ENCODE measurements at places on chromosomes 2 and 18.

DNA sequence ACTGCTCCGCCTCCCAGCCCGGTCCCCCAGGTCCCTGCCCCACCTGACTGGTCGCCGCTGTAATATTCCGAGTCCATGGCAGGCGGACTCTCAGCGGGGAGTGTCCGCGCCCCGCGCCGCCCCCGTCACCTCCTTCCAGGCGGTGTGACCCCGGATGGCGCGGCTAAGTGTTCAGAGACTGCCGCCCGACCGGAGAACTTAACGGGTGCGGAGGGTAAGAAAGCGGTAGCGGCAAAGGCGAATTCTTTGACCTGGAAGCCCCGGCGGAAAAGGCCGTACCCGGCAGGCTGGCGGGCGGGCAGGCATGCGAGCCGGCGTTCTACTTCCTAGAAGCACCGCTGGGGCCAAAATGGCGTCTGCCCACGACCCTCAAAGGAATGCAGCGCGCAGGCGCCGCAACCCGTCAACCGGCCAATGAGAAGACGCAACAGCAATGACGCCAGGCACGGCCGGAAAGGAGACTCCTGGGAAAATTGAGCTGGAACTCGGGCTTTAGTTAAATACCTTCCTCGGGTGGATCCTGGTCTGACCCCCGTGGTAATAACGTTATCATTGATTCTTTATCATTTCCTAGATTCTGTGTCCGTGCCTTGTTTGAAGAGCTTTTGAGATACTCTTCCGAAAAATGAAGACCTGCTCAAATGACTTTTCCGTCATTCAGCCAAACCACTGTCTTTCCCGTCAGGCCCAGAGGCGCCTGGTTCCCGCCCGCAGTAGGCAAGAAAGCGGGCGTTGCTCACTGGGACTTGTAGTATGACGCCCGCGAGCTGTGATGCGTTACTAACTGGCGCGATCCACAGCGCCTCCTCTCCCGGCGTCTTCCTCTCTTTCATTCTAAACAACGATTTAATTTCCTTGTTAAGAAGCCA, at the start of gene IWS1:
Gene IWS1 (minus strand): TSS at position 358 of the 869 bp plus-strand sequence. CDS start 281 bp downstream, at position 77.
- H3K4me1 ChIP-seq = peaks cover 13% of the 10 kb centered on the region
- H3K27me3 ChIP-seq = no peaks in the 10 kb centered on the region
- peak within 1 kb of the TSS; percentile 69 for H3K4me3 ChIP-seq
- H3K36me3 ChIP-seq = peaks cover 3% of the 10 kb centered on the region
- peak; percentile 96 for DNase-seq

DNA sequence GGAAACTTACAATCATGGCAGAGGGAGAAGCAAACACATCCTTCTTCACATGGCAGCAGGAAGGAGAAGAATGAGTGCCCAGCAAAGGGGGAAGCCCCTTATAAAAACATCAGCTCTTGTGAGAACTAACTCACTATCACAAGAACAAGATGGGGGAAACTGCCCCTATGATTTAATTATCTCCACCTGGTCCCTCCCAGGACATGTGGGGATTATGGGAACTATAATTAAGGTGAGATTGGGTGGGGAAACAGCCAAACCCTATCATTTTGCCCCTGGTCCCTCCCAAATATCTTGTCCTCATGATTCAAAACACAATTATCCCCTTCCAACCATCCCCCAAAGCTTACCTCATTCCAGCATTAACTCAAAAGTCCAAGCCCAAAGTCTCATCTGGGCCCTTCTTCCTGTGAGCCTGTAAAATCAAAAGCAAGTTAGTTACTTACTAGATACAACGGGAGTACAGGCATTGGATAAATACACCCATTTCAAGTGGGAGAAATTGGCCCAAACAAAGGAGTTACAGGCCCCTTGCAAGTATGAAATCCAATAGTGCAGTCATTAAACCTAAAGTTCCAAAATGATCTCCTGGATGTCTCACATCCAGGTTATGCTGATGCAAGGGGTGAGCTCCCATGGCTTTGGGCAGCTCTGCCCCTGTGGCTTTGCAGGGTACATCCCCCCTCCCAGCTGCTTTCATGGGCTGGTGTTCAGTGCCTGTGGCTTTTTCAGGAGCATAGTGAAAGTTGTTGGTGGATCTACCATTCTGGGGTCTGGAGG, 122.3 kb downstream of the MYCN start:
- no peak for DNase-seq
- no peaks in the 10 kb centered on the region for H3K36me3 ChIP-seq
- H3K27me3 ChIP-seq = no peaks in the 10 kb centered on the region
- peaks cover 6% of the 10 kb centered on the region for H3K4me1 ChIP-seq
- no peak overlapping the region for H3K4me3 ChIP-seq
- H3K27ac ChIP-seq = no peak overlapping the region

DNA sequence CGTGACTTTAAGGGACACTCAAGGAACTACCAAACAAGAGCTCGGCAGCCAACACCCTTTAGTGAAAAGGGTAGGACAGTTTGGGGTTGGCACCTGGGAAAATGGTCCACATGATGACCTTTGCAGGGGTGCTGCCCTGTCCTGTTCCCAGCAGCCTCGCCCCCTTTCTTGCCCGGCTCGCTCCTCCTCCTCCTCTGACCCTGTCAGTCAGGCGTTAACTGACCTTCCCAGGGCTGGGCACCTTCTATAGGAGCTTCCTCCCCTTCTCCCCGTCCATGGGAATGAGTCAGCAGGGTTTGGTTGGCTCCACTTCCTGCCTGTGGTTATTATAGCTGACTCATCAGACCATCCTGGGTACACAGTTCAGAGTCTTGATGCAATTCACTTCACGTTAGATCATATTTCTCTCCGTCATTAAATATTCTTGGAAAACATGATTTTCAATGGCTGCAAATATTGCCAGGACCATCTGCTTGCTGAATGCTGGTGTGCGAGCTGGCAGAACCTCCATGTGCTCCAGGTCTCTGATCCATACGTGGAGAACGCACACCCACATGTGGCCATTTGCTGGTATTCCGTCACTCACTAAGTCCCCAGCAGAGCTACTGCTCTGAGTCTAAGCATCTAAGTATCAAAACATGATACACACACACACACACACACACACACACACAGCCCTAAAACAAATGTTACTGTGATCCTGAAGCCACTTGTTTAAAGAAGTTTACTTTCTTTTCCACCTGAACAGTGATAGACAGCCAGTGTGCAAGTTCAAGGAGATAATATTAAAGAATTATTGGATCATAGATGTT, 185.0 kb downstream of the ANAPC1 start:
- peaks cover 7% of the 10 kb centered on the region for H3K4me1 ChIP-seq
- H3K36me3 ChIP-seq = no peaks in the 10 kb centered on the region
- H3K27ac ChIP-seq = no peak overlapping the region
- H3K27me3 ChIP-seq = no peaks in the 10 kb centered on the region
- H3K4me3 ChIP-seq = no peak overlapping the region

- no peak overlapping the region for H3K4me3 ChIP-seq
- no peak for DNase-seq
- no peak overlapping the region for H3K27ac ChIP-seq
- no peaks in the 10 kb centered on the region for H3K36me3 ChIP-seq
Measured at GRCh38 chr2:68936889-68937288, 15.8 kb downstream of the GKN2 start.

GRCh38 chr2:158598862-158599517, 142.2 kb downstream of the PKP4 start:
- no peaks in the 10 kb centered on the region for H3K36me3 ChIP-seq
- DNase-seq = peak; percentile 18
- no peaks in the 10 kb centered on the region for H3K27me3 ChIP-seq
- no peak overlapping the region for H3K27ac ChIP-seq

DNA sequence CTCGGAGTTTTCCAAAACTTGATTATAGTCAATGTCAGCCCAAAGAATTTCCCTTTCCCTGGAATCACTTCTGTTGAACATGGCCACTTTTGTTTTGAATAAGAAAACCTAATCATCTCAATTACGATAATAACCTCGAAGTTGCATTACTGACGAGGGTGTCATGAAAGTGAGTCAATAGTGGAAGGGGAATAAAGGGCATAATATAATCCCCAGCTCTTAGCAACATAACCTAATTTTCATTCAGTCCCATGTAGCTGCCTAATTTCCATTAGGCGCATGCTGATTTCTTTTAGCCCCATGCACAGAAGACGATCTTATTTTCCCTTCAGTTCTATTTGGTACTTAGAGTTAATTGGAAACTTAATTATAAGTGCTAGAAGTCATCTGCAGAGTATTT, 51.1 kb upstream of the RAPH1 start:
- peaks cover 4% of the 10 kb centered on the region for H3K4me1 ChIP-seq
- no peak overlapping the region for H3K4me3 ChIP-seq
- DNase-seq = no peak

GRCh38 chr18:9835825-9836224, 49.9 kb upstream of the TXNDC2 start:
- no peak overlapping the region for H3K27ac ChIP-seq
- DNase-seq = no peak
- no peak overlapping the region for H3K4me3 ChIP-seq
- no peaks in the 10 kb centered on the region for H3K27me3 ChIP-seq
- peaks cover 14% of the 10 kb centered on the region for H3K4me1 ChIP-seq
- H3K36me3 ChIP-seq = peaks cover 18% of the 10 kb centered on the region

Data from spinal cord (tissue), 10 donors.